ENCODE measurements at places on chromosomes 6 and 20. TPM values are rescaled to one million over a fixed set of nuclear protein-coding genes. Genes with fewer than 3 reads are reported as not detected.

PXDC1 gene
- total RNA-seq, result 4.8 TPM

NOTCH4 gene
- total RNA-seq, result 6.3 TPM

HMGN3 gene
- total RNA-seq, result 134 TPM

TRAPPC3L gene
- not detected for total RNA-seq

TREM2 gene
- total RNA-seq, result not detected

RGS19 gene
- total RNA-seq, result 11.1 TPM

DEFB124 gene
- total RNA-seq, result not detected

HEY2 gene
- 10.8 TPM for total RNA-seq

ESR1 gene
- total RNA-seq, result not detected

C6orf89 gene
- 29.0 TPM for total RNA-seq

- peaks cover 31% of the 10 kb centered on the region for H3K27me3 ChIP-seq
- no peaks in the 10 kb centered on the region for H3K36me3 ChIP-seq
- no peaks in the 10 kb centered on the region for H3K4me1 ChIP-seq
- DNase-seq, result no peak
- no peak overlapping the region for H3K27ac ChIP-seq
Measured at GRCh38 chr20:33894798-33895197, 83.7 kb downstream of the CHMP4B start.

- no peak overlapping the region for H3K4me3 ChIP-seq
- H3K36me3 ChIP-seq, result no peaks in the 10 kb centered on the region
- H3K4me1 ChIP-seq, result no peaks in the 10 kb centered on the region
- H3K27me3 ChIP-seq, result peaks cover 10% of the 10 kb centered on the region
- DNase-seq, result no peak
Measured at GRCh38 chr6:84867521-84867920, 103.1 kb upstream of the TBX18 start.

DNA sequence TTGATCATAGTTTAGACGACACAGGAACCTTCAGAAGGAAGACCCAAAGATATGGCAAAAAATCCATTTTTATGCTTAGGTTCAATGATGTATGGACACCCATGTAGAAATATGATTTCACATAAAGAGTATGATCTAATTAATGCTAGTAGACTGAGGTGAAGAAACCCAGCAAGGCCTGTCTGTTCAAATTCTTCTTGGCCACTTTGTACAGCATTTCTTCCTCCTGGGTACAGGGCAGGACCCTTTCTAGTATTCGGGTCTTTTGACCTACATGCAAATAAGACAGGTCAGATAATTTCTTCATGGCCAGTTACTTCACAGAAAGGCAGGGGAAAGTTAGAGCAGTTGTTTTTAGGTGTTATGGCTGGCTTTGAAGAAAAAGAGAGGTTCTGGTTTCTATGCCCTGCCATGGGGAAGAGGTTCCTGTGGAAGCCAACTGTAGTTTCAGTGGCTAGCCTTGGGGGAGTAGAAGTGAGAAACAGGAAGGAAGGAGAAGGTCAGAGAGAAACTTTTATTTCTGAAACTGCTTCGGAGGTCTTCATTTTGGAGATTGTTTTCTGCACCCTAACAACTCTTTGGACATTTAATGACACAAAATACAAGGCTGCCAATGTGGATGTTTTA, 208.3 kb downstream of the PTPRK start:
- H3K27me3 ChIP-seq, result no peaks in the 10 kb centered on the region
- no peak overlapping the region for H3K27ac ChIP-seq
- DNase-seq, result no peak
- no peaks in the 10 kb centered on the region for H3K36me3 ChIP-seq
- no peak overlapping the region for H3K4me3 ChIP-seq
- H3K4me1 ChIP-seq, result peaks cover 29% of the 10 kb centered on the region

DNA sequence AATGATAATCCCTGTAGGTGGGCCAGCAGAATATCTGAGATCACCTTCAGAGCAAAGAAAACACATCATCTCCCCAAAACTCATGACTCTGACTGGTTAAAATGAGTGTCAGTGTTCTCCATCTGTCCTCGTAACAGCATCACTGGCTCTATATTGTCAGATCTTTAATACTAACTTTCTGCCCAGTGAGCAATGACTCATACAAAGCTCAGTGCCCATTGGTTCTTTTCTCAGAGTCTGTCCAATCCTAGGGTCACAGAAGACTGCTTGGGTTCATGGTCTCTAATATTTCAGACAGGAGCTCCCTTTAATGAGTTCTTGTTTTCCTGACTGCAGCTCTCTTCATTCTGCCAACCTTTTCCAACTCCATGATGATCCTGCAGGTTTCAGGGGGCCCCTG, 36.4 kb downstream of the HLA-DPB1 start:
- no peak overlapping the region for H3K4me3 ChIP-seq
- no peaks in the 10 kb centered on the region for H3K36me3 ChIP-seq
- H3K4me1 ChIP-seq, result peaks cover 7% of the 10 kb centered on the region

GRCh38 chr6:121436274-121436857, 920 bp downstream of the GJA1 start:
- no peaks in the 10 kb centered on the region for H3K27me3 ChIP-seq
- no peak for DNase-seq
- H3K4me3 ChIP-seq, result peak overlapping the region; percentile 97
- H3K36me3 ChIP-seq, result no peaks in the 10 kb centered on the region

GRCh38 chr20:10438217-10438616, 3.1 kb downstream of the SLX4IP start:
- H3K27ac ChIP-seq, result no peak overlapping the region
- H3K4me1 ChIP-seq, result peaks cover 17% of the 10 kb centered on the region

GRCh38 chr6:158962371-158962770, 37.6 kb downstream of the RSPH3 start:
- H3K27me3 ChIP-seq, result no peaks in the 10 kb centered on the region
- H3K4me3 ChIP-seq, result no peak overlapping the region
- no peak overlapping the region for H3K27ac ChIP-seq
- H3K36me3 ChIP-seq, result peaks cover 29% of the 10 kb centered on the region

- H3K36me3 ChIP-seq, result peaks cover 25% of the 10 kb centered on the region
- no peak overlapping the region for H3K4me3 ChIP-seq
- H3K27ac ChIP-seq, result peak overlapping the region; percentile 81
- no peaks in the 10 kb centered on the region for H3K27me3 ChIP-seq
- peaks cover 65% of the 10 kb centered on the region for H3K4me1 ChIP-seq
- no peak for DNase-seq
Measured at GRCh38 chr6:111714416-111715270, 109.0 kb upstream of the TRAF3IP2 start.

- H3K4me1 ChIP-seq, result no peaks in the 10 kb centered on the region
- no peak overlapping the region for H3K4me3 ChIP-seq
- no peaks in the 10 kb centered on the region for H3K36me3 ChIP-seq
- no peaks in the 10 kb centered on the region for H3K27me3 ChIP-seq
- no peak for DNase-seq
Measured at GRCh38 chr20:20317621-20318364, 50.1 kb upstream of the INSM1 start.

DNA sequence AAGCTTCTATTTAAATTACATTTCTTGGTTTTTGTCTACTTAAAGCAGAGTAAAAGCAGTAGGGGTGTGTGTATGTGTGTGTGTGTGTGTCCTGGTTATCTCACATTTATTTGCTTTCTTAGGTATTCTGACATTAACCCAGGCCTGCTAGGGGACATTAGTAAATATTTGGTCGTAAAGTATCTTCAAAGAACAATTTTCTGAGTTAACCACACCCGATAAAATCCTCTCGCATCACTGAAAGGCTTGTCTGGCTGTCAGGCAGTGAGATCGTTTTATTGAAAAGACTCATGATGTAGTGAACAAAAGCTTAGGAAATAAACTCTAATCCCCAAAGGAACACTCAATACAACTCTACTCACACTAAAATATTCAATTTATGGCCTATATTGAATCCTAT, 77.9 kb downstream of the ZNF217 start:
- DNase-seq, result no peak
- no peak overlapping the region for H3K4me3 ChIP-seq
- H3K36me3 ChIP-seq, result peaks cover under 1% of the 10 kb centered on the region
- no peak overlapping the region for H3K27ac ChIP-seq
- no peaks in the 10 kb centered on the region for H3K27me3 ChIP-seq
- H3K4me1 ChIP-seq, result no peaks in the 10 kb centered on the region

GRCh38 chr6:100464903-100465700, at the start of gene SIM1:
Gene SIM1, minus strand, starts transcription at chr6:100464921. Its CDS starts 1,453 bp downstream, at chr6:100463468.
- H3K4me1 ChIP-seq, result peaks cover 11% of the 10 kb centered on the region
- no peaks in the 10 kb centered on the region for H3K36me3 ChIP-seq
- peak; percentile 58 for DNase-seq
- H3K27me3 ChIP-seq, result peaks cover 57% of the 10 kb centered on the region
- H3K4me3 ChIP-seq, result peak within 1 kb of the TSS; percentile 79

GRCh38 chr6:164792666-164793065, 516.7 kb downstream of the C6orf118 start:
- no peaks in the 10 kb centered on the region for H3K27me3 ChIP-seq
- no peaks in the 10 kb centered on the region for H3K4me1 ChIP-seq
- H3K4me3 ChIP-seq, result no peak overlapping the region
- DNase-seq, result no peak
- no peaks in the 10 kb centered on the region for H3K36me3 ChIP-seq
- H3K27ac ChIP-seq, result no peak overlapping the region

GRCh38 chr6:44052419-44053023, 74.7 kb downstream of the MRPL14 start:
- peaks cover 6% of the 10 kb centered on the region for H3K4me1 ChIP-seq
- H3K27me3 ChIP-seq, result no peaks in the 10 kb centered on the region
- no peak overlapping the region for H3K4me3 ChIP-seq

DNA sequence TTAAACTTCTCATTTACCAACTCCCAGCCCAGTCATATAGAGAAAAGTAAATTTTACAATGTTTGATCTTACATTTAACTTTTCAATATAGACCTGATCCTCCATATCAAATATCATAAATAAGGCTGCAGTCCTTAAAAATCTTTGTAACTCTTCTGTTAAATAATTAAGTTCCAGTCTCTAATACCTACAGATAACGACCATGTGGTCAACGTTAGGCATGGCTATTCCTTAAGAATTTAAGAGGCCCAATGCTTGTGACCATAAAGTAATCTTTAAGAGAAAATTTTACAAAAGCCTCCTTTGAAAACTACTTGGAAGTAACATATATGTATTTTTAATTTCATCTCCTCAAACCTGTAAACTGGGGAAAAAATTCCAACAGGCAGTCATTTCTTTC, 1.6 kb downstream of the FBXO5 start:
- peak overlapping the region; percentile 5 for H3K27ac ChIP-seq
- DNase-seq, result no peak

GRCh38 chr6:146598772-146599405, at the start of gene ADGB:
Gene ADGB, plus strand, starts transcription at chr6:146598972. Its CDS starts 69 bp downstream, at chr6:146599041.
- no peaks in the 10 kb centered on the region for H3K36me3 ChIP-seq
- peak; percentile 70 for DNase-seq
- no peak within 1 kb of the TSS for H3K27ac ChIP-seq
- peaks cover 11% of the 10 kb centered on the region for H3K4me1 ChIP-seq
- no peaks in the 10 kb centered on the region for H3K27me3 ChIP-seq

DNA sequence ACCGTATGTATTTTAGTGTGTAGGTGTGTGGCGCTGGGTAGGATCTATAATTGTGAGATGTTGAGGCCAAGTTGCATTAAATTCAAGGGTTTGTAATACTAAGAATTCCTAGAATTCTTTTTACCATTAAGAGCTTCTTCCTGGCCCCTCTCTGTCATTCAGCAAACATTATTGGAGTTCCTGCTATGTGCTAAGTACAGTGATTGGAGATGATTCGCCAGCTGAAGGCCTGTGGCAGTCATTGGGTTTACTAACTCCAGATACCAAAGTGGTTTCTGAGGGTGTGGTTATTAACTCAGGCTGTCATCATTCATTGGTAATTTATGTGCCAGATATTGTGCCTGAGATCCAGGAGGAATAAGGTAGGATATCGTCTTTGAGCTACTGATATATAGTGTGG, 167.1 kb downstream of the LAMA2 start:
- H3K4me3 ChIP-seq, result no peak overlapping the region
- H3K36me3 ChIP-seq, result no peaks in the 10 kb centered on the region
- no peaks in the 10 kb centered on the region for H3K4me1 ChIP-seq
- no peak overlapping the region for H3K27ac ChIP-seq
- H3K27me3 ChIP-seq, result no peaks in the 10 kb centered on the region
- no peak for DNase-seq

DNA sequence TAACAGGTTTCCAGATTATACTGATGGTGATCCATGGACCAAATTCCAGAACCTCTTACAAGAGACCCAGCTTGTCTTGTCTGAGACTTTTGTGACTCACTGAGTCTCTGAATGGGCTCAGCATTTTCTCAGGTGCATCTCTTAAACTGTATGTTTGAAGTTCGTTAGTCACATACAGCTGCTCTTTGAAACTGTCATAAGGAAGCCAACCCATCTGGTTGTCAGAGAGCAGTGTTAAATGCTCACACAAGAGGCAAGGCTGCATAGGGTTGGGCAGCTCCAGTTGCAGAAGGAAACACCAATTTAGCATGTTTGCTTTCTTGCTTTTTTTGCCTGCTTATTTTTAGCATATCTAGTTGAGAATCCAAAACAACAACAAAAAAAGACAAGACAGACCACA, 47.1 kb downstream of the TRIM27 start:
- H3K4me1 ChIP-seq, result peaks cover 14% of the 10 kb centered on the region
- no peak overlapping the region for H3K4me3 ChIP-seq
- H3K27me3 ChIP-seq, result peaks cover 53% of the 10 kb centered on the region
- no peak for DNase-seq

DNA sequence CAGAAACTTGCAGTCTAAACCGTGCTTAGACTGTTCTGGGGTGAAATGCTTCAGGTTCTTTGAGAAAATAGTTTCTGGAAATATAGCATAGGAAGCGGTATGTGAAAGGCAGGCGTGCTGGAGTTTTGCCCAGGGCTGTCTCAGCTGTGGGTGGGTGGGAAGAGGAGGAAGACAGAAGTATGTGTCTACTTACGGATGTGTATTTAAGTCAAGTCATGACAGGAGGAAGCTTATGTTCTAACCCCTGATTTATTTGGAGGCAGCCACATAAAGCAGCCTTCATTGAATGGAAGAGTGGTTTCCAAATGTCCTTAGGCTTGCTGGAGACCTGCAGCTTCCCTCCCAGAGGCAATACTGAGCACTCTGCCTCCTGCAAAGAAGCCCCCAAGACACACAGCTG, 345.8 kb upstream of the PRND start:
- no peaks in the 10 kb centered on the region for H3K36me3 ChIP-seq
- H3K27ac ChIP-seq, result no peak overlapping the region
- no peak for DNase-seq
- no peak overlapping the region for H3K4me3 ChIP-seq
- no peaks in the 10 kb centered on the region for H3K4me1 ChIP-seq

DNA sequence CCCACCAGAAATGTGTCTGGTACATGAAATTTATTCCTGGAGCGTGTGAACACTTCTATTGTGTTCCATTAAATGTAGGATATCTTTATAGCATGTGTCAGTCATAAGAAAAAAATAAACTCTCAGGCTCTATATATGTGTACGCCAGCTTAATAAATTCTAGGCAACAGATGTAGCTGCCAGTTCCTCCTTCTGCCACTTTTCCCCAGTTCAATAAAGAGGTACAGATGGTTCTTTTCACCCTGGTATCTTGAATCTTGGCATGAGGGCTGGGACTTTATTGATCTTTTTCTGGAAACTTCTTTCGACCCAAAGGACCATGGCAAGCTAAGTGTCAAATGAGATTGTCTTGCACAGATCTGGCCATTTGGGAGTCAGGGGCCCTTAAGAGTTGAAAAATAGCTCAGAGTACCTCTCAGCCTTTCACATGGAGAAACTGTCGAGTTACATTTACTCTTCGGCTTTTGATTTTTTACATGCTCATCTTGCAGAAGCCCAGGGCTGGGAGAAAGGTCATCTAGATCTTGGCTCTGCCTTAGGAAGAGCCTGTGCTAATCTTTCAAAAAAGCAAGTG, 240.9 kb downstream of the DOK5 start:
- H3K4me3 ChIP-seq, result no peak overlapping the region
- H3K27me3 ChIP-seq, result no peaks in the 10 kb centered on the region
- H3K4me1 ChIP-seq, result peaks cover 8% of the 10 kb centered on the region
- H3K27ac ChIP-seq, result no peak overlapping the region
